ENCODE measurements at places on chromosomes 1 and 21. TPM values are rescaled to one million over a fixed set of nuclear protein-coding genes. Genes with fewer than 3 reads are reported as not detected.
A peak's percentile ranks its signal among the peaks of the same experiment; 100 is the strongest.

The HRNR gene
- not detected for total RNA-seq

The UCHL5 gene
- total RNA-seq, result 42.5 TPM

The MIXL1 gene
- total RNA-seq, result 2.6 TPM

The IL20 gene
- total RNA-seq, result not detected

The ADARB1 gene
- 6.3 TPM for total RNA-seq

The SEMA4A gene
- 20.2 TPM for total RNA-seq

- no peak for DNase-seq
Observed at GRCh38 chr1:172515436-172515835, 17.5 kb upstream of the SUCO start.

DNA sequence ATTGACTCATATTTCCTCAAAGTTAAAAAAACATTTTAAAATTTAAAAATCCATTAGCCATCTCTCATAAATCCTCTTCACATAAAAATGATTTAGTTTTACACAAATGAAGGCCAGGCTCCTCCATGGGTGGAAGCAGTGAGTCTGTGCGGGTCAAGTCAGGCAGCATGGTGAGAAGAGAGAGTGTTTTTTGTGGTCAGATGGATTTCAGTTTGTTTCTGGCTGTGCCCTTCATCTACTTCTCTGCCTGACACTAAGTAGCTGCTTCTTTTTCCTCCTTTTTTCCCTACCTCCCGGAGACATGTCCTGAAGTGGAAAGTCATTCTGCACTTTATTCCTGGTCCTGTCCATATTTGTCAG is 10.3 kb downstream of the PLA2G4A start:
- DNase-seq, result no peak

- DNase-seq, result peak; percentile 30
Observed at GRCh38 chr1:110607536-110608230, 1.5 kb upstream of the KCNA2 start.

DNA sequence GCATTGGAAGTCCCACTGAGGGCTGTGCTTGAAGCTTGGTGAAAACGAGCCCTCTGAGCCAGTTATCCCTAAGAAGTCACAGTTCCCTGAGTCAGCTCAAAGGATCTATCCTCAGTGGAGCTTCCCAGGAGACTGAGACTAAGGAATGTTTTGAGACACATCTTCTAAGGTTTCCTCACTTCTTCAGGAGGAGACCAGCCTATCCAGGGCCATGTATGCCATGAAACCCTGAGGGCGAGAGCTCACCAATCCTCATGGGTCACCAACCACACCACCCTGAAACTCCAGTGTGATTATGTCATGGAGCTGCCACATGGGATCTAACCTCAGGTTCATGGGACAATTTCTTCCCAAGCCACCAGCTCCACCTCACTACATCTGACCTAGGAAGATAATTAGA is 7.6 kb upstream of the TIE1 start:
- no peak for DNase-seq
